NCI-H460 (cell line): ENCODE measurements at places on chromosomes 3 and 15.

DNA sequence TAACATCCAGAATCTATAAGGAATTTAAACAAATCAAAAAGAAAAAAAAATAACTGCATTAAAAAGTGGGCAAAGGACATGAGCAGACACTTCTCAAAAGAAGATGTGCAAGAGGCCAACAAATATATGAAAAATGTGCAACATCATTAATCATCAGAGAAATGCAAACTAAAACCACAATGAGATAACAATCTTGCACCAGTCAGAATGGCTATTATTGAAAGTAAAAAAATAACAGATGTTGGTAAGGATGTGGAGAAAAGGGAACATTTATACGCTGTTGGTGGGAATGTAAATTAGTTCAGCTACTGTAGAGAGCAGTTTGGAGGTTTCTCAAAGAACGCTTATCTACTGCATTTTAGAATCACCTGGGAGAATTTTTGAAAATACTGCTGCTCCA is 186.1 kb downstream of the OTOL1 start:
- no peak for DNase-seq

DNA sequence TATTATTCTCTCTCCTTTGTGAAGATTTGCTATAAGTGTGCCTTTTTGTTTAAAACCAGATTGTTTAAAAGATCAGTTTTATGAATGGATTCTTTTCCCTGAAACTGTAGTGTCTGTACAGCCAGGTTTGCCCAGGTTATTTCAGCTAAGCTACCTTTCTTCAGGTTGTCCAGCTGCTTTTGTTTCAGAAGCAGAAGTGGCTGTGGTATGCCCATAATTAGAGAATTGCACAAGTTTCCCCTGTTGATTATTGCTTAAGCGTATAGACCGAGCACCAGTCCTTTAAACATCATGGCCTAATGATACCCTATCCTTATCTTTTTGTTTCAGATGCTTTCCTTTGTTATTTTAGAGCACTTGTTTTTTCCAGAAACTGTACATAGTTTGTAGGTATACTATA is 10.2 kb downstream of the ASB7 start:
- DNase-seq = no peak

- peak; percentile 4 for DNase-seq
These were observed 113.1 kb downstream of the ZNF621 start for GRCh38 chr3:40637906-40638305.

DNA sequence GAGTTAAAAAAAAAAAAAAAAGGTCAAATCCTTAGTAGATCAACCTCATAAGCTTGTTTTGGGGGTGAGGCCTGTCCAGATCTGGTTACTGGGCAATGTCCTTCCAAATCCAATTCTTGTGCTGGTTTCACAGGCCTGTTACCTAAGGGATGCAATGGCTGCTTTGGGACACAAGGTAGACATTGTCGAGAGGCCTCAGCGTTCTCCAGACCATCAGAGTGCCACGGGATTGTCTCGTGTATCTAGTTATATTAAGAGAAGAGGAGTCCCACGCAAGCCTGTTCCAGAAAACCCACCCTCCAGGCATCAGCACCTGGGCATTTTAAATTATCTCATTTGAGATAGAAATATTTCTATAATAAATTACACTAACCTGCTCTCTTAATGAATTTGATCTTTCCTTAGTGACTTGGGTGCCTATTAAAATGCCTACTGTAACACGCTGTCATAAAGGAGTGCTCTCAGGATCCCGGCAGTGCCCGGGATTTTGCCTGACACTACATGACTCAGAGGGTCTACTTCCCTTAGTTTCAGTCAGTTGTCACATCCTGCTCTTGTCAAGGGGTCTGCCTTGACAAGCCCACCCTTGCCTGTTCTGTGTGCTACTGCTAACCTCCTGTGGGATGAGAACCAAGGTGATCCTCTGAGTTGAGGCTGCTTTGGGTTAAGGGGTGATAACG is 116.0 kb downstream of the LIPC start:
- no peak for DNase-seq

GRCh38 chr3:10370429-10370828 is 49.5 kb upstream of the SEC13 start:
- no peak for DNase-seq

GRCh38 chr3:99658274-99658673 is 19.9 kb downstream of the COL8A1 start:
- DNase-seq = no peak

- DNase-seq = no peak
These were observed 9.9 kb downstream of the MYD88 start for GRCh38 chr3:38148311-38148882.

DNA sequence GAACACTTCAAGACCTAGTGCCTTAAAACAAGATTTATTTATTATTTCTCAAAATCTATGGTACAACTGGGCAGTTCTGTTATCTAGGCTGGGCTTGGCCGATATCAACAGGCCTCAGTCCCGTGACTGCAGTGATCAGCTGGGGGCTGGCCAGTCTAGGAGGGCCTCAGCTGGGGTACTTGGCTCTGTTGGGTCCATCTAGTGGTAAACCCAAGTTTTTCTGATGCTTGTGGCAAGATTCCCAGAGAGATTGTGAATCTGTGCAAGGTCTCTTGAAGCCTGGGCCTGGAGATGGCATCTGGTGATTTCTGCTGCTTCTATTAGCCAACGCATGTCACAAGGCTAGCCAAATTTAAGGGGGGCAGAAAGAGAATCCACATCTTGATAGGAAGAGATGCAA is 482.4 kb upstream of the SGO1 start:
- no peak for DNase-seq

DNA sequence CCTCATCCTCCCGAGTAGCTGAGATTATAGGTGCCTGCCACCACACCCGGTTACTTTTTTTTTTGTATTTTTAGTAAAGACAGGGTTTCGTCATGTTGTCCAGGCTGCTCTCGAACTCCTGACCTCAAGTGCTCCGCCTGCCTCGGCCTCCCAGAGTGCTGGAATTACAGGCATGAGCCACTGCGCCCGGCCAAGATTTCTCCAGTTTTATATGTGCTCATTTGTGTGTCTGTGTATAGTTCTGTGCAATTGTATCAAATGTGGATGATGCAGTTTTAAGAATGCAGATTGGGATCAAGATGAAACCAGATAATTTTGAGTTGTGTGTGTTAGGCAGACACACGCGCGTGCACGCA is 68.3 kb downstream of the SLCO3A1 start:
- DNase-seq = no peak

DNA sequence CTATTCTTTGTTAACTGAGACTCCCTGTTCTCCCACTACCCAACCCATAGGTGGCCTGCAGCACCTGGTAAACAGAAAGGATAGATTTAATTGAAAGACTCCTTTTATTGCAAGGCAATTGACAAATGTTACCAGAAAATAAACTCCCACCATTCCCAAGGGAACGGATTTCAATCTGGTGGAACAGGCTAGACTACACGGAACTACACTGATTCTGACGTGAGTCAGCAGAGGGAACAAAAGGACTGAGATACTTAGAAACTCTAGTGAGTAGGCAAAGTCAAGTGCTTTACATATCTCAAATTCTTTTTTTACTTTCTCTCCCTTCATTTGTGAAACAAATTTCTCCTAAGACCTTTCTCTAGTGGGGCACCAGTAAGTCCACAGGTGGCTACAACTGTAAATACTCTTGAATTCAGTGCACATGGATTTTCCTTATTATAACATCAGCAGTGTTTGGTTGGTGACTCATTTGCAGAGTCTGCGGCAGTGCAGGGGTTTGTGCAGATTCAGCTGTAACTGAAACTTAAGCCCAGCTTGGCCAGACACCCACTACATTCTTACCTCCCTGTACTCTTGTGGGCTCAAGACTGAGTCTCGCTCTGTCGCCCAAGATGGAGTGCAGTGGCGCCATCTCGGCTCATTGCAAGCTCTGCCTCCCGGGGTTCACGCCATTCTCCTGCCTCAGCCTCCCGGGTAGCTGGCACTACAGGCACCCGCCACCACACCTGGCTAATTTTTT is 34.3 kb upstream of the PLSCR2 start:
- peak; percentile 9 for DNase-seq

GRCh38 chr15:68553994-68554720 is 24.6 kb upstream of the CORO2B start:
- peak; percentile 69 for DNase-seq

GRCh38 chr15:93138681-93139250 is 49.8 kb upstream of the RGMA start:
- DNase-seq = no peak

- DNase-seq = no peak
These were observed 66.5 kb upstream of the DAZL start for GRCh38 chr3:16671690-16672089.

DNA sequence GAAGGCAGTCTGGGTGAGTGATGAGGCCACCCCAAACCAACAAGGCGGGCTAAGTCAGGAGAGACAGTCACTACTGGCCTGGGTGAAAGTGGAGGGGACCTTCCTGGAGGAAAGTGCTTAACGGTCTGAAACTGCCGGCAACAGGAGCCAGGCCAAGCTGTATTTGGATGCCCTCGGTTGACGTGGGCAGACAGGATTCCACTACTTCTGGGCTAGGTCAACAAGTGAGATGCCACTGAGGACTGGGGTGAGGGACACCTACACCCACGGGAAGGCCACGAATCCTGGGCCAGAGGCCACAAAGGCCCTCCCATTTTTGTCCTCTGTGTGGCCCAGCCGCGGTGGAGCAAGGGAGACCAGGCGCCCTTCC is 12.3 kb downstream of the SPTBN5 start:
- no peak for DNase-seq

DNA sequence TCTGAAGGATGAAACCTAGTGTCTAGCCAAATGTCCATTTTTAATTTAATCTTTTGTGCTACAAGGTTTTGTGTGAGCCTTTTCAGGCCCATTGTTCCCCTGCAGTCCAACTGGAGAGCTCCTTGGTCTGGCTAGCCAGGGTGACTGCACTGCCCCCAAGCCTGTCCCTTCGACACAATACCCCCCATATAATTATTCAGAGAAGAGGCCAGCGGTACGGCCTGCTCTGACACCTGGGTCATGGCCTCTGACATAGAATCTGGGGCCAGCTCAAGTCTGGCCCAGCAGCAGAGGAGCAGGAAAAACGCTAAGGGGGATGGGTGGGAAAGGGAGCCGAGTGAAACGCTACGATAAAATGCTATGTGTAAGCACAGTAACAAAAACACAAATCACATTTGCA is 64.2 kb upstream of the PYGO1 start:
- no peak for DNase-seq

DNA sequence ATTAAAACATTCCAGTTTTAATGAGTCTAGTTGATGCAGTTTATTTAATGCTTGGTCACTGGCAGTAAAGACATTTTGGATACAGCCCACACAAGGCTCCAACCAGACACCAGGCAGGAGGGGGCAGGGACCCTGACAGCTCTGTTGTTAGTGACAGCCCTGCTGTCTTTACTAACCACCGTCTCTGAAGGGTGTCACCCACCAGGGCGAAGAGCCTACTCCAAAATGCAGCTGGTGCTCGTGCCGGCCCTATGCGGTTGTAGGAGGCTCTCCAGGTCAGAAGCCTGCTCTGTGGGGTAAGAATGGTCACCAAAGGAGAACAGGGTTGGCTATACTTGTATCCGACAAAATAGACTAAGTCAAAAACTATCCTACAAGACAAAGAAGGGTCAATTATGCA is 132.2 kb downstream of the ATP10A start:
- no peak for DNase-seq

DNA sequence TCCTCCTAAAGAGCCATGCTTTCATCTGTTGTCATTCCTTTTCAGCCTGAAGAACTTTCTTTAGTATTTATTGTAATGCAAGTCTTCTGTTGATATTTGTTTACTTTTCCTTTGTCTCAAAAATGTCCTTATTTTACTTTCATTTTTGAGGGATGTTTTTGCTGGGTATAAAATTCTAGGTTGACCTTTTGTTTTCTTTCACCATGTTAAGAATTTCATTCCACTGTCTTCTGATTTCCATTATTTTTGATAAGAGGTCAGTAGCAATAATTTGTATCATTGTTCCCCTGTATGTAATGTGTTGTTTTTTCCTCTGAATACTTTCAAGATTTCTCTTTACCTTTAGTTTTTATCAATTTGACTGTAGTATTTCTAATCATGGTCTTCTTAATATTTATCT is 91.1 kb downstream of the RSRC1 start:
- no peak for DNase-seq

GRCh38 chr3:64047787-64048186 is 24.5 kb upstream of the PSMD6 start:
- DNase-seq = no peak

- DNase-seq = no peak
These were observed 8.1 kb upstream of the VPS39 start for GRCh38 chr15:42215913-42216829.

- DNase-seq = no peak
These were observed 240.1 kb downstream of the ISL2 start for GRCh38 chr15:76576523-76577279.

DNA sequence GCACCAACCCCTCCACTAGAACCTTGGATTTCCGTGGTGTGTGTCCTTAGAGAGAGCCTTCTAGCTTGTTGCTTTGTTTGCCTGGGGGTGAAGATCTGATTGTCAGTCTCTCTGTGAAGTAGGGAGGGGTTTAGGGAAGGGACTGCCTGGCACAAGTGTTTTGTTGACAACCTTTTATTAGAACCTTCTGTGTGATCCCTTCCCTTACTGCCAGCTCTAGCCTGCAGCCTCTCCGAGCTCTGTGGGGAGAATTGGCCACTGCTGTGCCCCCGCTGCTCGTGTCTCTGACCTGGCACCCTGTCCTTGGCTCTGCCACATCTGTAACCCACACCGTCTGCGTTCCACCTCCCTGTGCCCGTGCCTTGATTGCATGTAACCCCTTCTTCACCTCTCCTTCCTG is 30.9 kb upstream of the PCSK6 start:
- no peak for DNase-seq

GRCh38 chr3:38532529-38532928 is 36.4 kb downstream of the EXOG start:
- no peak for DNase-seq

DNA sequence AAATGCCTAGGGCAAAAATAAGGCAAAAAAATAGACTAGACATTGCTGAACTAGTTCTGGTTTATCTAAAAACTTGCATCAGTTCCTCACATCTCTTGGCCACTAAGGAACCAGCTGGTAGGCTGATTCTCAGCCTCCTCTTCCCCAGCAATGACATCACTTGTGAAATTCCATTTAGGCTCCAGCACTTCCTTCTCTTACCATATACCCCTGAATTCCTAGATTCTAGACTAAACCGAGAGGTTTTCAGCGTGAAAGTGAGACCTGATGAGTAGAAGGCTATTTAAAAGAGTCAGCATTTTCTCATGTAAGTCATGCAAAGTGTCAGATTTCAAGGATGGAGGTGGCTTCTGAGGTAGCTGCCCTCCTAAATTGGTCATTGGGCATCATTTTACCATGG is 247.1 kb upstream of the CDIN1 start:
- no peak for DNase-seq

DNA sequence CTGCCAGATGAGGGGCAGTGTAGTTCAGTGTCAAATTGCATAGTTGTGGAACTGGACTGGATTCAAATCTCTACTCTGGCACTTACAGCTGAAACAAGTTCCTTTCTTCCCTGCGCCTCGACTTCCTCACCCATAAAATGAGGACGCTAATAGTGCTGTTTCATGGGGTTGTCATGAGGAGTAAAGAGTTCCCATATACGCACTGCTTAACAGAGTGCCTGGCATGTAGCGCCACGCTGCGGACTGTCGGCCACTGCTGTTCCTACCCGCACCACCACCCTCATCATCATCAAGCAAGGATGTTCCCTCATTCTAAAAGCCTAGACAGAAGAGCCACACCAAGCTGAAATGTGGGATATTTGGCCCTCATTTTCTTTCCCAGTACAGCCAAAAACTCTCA is 91.9 kb downstream of the CHDH start:
- no peak for DNase-seq
